C1 segment of cervical spinal cord (tissue), 14 donors: ENCODE measurements at places on chromosomes 2 and 18.

GRCh38 chr2:27174638-27175037, 25.8 kb downstream of the TCF23 start:
- no peak for DNase-seq

DNA sequence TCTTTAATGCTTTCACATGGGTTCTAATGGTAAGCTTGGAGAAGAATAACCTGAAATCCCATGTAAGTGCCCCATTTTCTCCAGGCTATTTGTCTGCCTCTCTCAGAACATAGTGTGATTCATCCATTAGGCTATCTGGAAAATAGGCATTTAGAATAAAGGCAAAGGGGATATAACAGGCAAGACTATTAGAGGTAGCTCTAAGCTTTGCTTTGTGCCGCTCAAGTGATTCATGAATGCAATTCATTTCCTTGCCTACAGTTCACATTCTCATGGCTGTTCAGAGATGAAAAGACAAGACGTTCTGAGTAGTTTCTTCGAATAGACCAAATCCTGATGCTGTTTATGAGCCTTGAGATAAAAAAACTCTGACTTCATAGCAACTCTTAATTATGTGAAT, 101.7 kb downstream of the ANKRD44 start:
- DNase-seq: no peak

DNA sequence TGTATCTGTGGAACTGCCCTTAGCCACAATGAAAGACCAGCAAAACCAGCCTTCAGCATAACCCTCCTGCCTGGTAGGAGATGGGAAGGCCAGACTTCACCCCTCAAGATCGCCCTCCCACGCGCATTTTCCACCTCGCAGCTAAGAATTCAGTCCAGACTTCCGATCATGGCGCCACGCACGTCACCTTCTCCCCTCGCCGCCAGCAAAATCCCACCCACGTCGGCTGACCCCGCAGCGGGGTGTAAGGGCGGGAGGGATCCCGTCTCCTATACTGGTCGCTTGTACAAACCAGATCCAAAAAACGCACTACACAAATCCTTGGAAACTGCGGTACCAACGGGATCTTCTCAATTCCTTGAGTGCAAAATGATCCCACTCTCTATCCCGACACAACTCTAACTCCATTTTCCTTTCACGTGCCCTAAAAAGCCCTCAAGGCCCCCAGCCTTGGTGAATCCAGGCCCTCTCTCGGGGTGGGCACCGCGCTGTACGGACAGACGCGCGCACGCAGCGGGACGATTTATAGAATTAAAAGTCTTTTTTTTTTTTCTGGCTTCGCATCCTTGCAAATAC, 1.0 kb upstream of the BMPR2 start:
- peak; percentile 16 for DNase-seq

DNA sequence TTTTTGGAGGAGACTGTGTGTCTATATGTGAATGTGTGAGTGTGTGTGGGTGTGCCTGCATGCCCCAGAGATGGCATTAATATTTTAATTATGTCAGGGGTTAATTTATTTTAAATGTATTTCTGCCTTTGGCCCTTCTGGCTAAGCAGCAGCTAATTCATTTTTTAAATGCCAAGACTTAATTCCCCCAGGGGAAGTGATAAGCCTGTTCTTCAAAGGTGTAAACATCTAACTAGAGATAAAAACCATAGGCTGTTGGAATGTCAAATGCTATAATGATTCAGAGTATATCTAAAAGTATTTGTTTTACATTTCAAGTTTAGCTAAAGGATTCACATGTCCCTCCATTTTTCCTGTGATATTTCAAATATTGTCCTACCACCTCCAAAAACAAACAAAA, 184.7 kb downstream of the SPP2 start:
- DNase-seq: no peak

DNA sequence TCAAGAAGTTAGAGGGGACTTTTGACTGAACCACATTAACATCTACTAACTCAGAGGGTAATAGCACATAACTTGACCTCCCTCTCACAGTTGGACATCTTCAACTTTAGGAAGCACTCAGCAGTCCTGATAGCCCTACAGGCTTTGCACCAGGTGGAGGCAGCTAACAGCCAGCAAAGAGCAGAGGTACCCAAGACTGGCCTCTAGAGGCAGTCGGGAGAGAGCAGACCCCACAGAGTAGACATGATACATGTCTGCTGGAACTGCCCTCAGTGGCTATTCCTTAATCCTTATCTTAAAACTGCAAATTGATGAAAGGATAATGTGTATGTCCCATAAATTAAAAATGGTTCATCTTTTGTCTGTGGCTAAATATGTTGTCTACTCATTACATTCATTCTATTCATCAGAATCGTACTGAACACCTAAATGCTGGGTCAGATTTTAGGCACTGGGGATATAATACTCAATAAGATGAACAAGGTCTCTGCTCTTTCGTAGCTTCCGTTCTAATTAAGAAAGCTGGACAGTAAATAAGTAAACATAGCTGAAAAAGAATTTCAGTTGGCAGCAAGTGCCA, 49.8 kb downstream of the CAB39 start:
- no peak for DNase-seq

DNA sequence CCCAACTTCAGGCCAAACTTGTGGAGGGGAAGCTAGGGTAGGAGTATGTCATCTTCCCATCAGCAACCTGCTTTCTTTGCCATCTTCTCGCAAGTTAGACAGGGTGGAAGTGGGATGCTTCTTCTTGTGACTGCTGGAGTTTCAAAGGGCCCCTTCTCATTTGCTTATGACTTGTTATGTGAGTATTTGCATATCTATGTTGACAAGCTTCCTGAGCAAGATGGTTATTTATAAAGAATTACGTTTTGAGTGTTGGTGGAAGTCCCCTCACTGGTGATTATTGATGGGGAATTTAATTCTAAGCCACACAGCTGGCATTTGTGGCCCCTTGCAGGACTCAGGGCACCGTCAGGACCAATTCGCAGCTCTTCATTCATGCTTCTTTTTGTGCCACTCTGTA, 791.0 kb downstream of the LRRTM4 start:
- no peak for DNase-seq

- DNase-seq: no peak
Observed at GRCh38 chr2:150476809-150477302, 10.6 kb downstream of the RND3 start.

DNA sequence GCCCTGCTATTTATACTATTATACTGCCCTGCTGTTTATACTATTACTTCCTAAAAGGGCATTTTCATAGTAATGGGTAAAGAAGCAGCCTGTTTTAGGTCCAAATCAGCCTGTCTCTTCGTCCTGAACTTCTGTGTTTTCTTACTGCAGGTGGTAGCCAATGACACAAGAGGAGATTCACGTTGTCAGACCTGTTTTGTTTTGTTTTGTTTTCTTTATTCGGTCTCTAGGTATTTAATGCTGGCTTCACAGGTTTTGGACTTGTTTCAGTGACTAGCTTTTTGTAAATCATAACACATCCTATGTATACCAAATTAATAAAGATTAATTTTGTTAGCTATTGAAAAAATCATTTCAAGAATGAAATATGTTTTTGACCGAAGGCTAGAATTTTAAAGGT, 116.4 kb downstream of the MAP3K20 start:
- DNase-seq: no peak

DNA sequence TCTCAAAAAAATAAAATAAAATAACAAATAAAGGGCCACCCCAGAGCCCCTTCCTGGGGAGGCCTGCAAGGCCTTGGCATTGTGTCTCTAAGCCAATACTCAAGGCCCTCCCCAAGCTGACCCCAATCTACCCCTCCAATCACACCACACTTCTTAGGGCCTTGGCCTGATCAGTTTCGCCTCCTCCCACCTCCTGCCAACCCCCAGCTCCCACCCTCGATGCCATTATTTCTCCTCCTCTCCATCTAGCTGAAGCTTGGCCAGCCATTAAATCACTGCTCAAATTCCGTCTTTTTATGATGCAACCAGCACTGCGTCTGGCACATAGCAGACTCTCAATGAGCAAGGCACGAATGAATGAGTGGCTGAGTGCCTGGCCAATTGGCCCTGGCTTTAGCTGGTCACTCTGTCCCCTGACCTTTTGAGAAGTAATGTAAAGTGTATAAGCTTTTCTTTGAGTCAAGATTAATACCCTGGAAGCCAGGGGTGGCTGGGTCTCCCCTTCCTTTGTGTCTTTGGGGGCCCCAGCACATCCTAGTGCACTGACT, 55.9 kb downstream of the SMAD7 start:
- DNase-seq: no peak

GRCh38 chr2:238761868-238762267, 86.0 kb upstream of the TWIST2 start:
- DNase-seq: no peak
